ENCODE measurements at places on chromosomes 16 and 17.

GRCh38 chr17:5011928-5012327 lies 14.2 kb downstream of the KIF1C start:
- no peak for DNase-seq

DNA sequence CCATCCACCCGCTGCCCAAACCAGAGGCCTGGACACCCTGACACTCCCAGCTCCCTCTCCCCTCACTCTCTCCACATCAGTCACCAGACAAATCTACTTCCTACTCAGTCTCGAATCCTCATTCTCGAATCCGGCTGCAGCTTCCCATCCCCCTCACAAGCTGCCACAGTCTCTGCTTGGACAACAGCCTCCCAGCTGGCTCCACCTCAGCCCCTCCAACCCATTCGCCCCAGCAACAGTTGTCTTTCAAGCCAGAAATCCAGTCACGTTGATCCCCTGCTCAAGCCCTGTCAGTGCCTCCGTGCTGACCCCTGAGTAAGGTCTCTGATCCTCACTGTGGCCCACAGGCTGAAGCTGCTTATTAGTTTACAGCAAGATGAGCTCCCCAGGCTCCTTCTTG lies 44.2 kb upstream of the MTSS2 start:
- DNase-seq: no peak

GRCh38 chr17:63946440-63947363 lies 14.6 kb upstream of the CD79B start:
- DNase-seq: no peak

GRCh38 chr17:50871364-50871763 lies 5.2 kb upstream of the TOB1 start:
- DNase-seq: no peak

DNA sequence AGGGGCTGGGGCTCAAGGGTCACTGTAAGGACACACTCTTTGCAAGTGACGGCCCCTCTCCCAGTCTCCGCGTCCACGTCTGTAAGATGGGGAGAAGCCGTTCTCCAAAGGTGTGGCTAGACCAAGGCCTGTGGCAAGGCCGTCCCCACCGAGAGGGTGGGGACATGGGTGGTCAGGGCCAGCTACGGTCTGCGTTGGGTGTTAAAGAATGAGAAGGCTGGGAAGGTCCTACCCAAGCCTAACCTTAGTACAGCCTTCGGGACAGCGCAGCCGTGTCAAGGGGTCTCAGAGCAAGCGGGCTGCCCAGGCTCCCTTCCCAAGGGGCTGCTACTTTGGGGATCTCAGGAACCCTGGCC lies 1.9 kb downstream of the C1QTNF8 start:
- no peak for DNase-seq

GRCh38 chr16:14286368-14287230 lies 215.5 kb downstream of the MRTFB start:
- DNase-seq: no peak

- DNase-seq: peak; percentile 6
Measured at GRCh38 chr16:61887903-61888302, 148.3 kb downstream of the CDH8 start.

- DNase-seq: no peak
Measured at GRCh38 chr16:3054965-3055733, 8.8 kb downstream of the MMP25 start.

- DNase-seq: no peak
Measured at GRCh38 chr17:72502371-72503341, 381.8 kb downstream of the SOX9 start.

GRCh38 chr16:10090816-10091215 lies 91.4 kb downstream of the GRIN2A start:
- peak; percentile 52 for DNase-seq

- DNase-seq: no peak
Measured at GRCh38 chr16:5045499-5046115, 11.9 kb upstream of the NAGPA start.

GRCh38 chr16:87424266-87424665 lies 32.1 kb downstream of the MAP1LC3B start:
- no peak for DNase-seq

DNA sequence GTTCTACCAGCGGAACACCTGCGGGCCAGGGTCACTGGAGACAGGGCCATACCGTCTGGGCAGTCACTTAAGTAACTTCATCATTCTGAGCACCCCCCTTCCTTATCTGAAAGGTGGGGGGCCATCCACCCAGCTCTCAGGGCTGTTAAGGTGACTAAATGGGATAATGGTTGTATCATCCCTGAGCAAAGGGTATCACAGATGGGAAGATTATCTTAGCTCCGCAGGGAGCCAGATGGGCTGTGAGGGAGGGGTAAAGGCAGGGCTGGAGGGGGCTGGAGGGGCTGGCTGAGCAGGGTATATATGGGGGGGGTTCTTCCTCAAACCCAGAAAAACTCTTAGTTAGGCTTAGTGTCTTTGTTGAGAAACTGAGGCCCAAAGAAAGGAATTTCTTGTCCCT lies 2.9 kb upstream of the CACNA1G start:
- DNase-seq: no peak

- no peak for DNase-seq
Measured at GRCh38 chr16:88315543-88316105, 67.1 kb upstream of the ZNF469 start.

- no peak for DNase-seq
Measured at GRCh38 chr16:86597880-86598606, 19.7 kb downstream of the FOXL1 start.

GRCh38 chr17:16349431-16349830 lies 3.8 kb downstream of the CENPV start:
- no peak for DNase-seq

DNA sequence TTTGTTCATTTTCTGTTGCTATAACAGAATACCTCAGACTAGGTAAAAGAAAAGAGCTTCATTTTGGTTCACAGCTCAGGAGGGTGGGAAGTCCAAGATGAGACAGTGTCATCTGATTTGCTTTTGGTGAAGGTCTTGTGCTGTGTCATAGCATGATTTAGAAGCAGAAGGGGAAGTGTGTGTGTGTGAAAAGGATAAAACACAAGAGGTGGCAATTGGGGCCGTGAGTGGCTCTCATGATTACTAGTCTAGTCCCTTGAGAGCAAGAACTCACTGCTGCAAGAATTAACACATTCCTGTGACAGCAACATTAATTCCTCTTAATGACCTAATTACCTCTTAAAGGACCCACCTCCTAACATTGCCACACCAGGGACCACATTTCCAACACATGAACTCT lies 8.3 kb downstream of the SLC35G3 start:
- DNase-seq: no peak

DNA sequence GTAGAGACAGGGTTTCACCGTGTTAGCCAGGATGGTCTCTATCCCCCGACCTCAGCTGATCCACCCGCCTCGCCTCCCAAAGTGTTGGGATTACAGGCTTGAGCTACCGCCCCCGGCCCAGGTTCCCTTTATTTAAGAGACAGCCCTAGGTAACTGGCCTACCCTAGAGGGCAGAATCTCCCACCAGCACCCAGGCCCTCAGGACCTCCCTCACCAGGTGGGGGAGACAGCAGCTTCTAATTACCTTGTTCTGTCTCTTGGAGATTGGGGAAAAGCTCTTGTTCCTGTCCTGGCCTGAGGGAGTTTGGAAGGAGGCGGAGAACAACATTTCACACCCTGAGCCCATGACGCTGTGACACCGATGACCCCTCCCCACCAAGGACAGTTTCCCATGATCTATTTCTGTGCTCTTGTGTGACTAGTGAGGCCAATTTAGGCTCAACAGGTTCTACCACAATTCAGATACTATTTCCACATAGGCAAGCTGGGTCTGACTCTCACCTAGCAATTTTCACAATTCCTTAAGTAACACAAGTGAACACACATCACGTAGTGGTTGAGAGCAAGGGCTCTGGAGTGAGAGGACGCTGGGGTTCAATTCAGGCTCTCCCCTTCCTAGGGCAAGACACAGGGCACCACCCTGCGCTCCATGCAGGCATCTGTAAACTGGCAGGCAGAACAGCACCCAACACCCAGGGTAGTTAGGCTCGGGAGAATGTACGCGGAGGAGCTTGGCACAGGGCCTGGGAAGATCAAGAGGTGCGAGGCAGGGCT lies 20.4 kb downstream of the HDAC5 start:
- DNase-seq: no peak

- DNase-seq: no peak
Measured at GRCh38 chr16:55495616-55496289, 13.1 kb upstream of the LPCAT2 start.

DNA sequence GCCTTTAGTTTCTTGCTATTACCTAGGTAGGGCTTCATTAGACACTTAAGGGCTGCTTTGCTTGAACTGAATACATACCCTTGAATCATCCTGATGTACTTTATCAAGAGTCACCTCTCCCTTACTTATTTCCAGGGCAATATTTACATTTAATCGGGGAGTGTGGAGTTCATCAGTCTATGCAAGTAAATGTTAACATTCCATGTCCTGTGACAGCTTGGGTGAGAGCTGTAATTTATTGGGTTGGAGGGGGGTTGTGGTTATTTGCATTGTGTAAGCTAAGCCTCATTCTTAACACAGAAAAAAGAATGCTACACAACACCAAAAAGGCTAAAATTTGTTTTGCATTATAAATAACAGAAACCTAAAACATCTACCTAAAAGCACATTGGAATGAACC lies 16.7 kb downstream of the KCNJ16 start:
- DNase-seq: no peak

DNA sequence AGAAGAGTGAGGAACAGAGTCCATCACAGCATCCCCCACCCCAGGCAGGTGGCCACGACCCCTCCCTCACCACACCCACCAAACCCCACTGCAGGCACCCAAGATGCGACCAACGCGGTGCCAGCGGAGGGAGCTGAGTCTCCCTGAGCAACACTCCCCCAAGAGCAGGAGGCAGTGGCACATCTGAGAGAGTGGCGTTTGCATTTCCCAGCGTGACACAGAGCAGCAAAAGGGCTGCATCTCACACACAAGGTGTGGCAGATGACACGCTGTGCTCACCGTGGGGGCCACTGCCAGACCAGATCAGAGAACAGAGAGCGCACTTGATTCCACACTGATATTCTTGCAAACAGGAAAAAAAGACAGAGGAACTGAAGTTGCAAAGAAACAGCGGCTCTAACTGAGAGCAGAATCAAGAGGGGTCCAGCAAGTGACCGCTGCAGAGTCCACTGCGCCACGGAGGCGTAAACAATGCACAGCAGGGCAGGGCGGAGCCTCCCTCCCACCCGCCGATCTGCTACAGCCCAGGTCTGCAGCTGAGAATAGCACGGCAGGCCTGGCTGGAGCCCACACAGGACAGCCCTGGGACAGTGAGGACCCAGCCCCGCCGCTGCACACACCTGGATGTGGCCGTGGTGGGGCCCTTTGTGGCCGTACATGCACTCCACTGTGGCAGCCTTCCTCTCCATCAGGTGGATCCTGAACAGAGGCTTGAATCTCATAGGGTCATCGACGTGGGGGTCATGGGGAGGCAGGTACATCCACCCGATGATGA lies 26.0 kb upstream of the C16orf95 start:
- DNase-seq: no peak

DNA sequence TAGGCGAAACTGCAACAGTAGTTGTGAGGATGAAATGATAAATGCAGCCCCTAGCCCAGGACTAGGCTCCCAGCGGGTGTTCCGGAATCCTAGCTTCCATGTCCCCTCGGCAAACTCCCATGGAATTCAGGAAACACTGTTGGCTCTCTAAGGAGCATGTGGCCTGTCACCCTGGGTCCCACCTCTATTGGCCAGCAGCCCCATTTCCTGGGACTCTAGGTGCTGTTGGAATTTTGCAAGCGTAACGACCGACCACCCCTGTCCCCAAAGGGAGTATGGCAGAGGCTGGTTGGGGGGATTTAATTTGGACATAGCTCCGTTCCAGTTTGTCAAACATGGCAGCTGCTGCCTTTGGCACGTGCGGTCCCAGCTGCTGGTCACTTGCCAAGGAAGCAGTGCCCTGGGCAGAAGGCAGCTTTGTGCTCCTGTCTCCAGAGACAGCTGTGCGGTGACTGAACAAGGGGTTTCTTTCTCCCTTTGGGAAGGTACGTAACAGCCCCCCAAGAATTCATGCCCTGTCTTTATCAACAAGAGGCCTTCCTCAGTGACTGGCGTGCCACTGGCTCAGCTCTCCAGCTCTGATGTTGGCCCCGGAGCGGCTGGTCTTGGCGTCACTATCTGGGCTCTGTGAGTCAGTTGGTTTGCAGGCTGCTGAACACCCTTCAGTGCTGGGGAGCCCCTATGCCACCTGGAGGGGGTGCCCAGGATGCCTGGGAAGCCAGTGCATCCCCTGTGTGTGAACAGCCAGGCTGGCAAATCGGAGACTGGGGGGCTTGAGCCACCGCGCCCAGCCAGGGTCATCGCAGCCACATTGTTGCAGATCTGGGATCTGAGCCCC lies 235.2 kb upstream of the TNRC6C start:
- no peak for DNase-seq

GRCh38 chr17:51463353-51463752 lies 203.0 kb downstream of the UTP18 start:
- DNase-seq: no peak

- DNase-seq: no peak
Measured at GRCh38 chr17:79749958-79750357, 19.2 kb downstream of the ENPP7 start.

DNA sequence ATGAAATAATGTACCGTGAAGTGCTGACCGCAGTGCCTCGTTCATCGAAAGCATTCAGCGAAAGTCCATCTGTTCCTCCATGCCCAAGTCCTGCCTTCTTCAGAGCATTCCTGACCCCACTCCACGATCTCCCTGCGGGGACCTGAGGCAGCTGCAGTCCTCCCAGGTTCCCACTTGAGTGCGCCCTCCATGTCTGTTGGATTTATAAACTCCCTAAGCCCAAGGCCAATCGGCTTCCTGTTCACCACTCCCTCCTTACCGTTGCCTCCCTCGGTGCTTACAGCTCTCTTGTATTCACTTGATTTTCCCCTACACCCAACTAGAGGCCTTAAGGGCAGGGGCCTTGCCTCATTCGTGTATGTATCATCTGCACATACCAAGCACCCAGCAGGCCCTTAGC lies 2.8 kb downstream of the RAD51D start:
- DNase-seq: no peak

DNA sequence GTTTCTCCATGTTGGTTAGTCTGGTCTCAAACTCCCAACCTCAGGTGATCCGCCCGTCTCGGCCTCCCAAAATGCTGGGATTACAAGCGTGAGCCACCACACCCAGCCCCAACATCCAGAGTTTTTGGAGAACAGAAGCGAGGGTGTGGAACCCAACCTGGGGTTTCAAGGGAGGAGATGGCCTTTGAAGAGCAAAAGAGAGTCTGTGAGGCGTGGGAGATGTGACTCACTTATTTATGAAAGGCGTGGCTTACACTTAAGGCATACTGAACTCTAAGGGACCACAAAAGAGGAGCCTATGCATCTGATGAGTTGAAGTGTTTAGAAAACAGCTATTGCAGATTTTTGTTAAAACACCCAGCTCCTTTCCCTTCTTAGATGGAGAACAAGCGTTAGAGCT lies 18.9 kb downstream of the ARSG start:
- DNase-seq: no peak

GRCh38 chr16:56932721-56933619 lies 1.0 kb downstream of the HERPUD1 start:
- peak; percentile 69 for DNase-seq

Data from stromal cell of bone marrow (primary cell).